Aorta (tissue), 5 donors: ENCODE measurements at places on chromosomes 11 and 22. TPM values are rescaled to one million over a fixed set of nuclear protein-coding genes. Genes with fewer than 3 reads are reported as not detected.

GRCh38 chr11:64831411-64831891 is 13.0 kb downstream of the CDC42BPG start:
- no peaks in the 10 kb centered on the region for H3K36me3 ChIP-seq
- no peak for DNase-seq
- no peaks in the 10 kb centered on the region for H3K27me3 ChIP-seq
- no peak overlapping the region for H3K27ac ChIP-seq

DNA sequence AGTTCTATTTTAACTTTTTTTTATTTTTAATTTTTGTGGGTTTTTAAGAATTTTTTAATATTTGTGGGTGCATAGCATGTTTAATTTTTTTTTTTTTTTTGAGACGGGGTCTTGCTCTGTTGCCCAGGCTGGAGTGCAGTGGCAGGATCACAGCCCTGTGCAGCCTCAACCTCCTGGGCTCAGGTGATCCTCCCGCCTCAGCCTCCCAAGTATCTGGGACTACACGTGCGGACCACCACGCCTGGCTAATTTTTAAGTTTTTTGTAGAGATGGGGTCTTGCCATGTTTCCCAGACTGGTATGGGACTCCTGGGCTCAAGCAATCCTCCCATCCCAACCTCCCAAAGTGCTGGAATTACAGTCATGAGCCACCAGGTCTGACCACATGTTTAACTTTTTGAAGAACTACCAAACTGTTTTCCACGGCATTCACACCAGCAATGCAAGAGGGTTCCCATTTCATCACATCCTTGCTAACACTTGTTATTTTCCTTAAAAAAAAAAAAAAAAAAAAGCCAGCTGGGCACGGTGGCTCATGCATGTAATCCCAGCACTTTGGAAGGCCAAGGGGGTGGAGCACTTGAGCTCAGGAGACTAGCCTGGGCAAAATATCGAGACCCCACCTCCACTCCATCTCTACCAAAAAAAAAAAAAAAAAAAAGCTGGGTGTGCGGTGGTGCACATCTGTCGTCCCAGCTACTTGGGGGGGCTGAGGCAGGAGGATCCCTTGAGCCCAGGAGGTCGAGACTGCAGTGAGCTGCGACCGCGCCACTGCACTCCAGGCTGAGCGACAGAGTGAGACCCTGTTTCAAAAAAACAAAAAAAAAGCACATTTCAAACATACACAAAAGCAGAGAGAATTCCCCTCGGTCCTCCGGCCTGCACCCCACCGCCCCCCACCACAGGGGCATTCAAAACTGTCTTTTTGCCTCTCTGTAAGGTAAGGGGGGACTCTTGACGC is 16.7 kb upstream of the TXNRD2 start:
- no peaks in the 10 kb centered on the region for H3K4me1 ChIP-seq
- H3K36me3 ChIP-seq: no peaks in the 10 kb centered on the region
- no peaks in the 10 kb centered on the region for H3K27me3 ChIP-seq
- H3K4me3 ChIP-seq: no peak overlapping the region

- H3K4me1 ChIP-seq: no peaks in the 10 kb centered on the region
- H3K36me3 ChIP-seq: peaks cover 2% of the 10 kb centered on the region
- no peak overlapping the region for H3K4me3 ChIP-seq
- DNase-seq: no peak
- no peak overlapping the region for H3K27ac ChIP-seq
- H3K27me3 ChIP-seq: no peaks in the 10 kb centered on the region
Measured at GRCh38 chr11:211741-212140, 4.2 kb downstream of the RIC8A start.

DNA sequence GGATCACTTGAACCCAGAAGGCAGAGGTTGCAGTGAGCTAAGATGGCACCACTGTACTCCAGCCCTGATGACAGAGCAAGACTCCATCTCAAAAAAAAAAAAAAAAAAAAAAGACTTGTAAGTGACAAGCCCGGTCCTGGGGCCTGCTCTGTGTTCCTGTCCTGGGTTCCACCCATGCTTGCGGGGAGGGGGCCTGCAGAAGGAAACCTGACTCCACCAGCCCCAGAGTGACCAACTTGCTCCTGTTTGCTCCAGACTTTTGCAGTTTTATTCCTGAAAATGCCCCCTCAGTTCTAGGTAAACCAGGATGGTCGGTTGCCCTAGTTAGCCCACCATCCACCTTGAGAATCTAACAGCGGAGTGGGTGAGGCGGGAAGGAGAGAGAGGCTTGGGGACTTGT is 10.1 kb upstream of the LRP5 start:
- H3K27me3 ChIP-seq: no peaks in the 10 kb centered on the region
- no peaks in the 10 kb centered on the region for H3K4me1 ChIP-seq
- H3K36me3 ChIP-seq: no peaks in the 10 kb centered on the region
- DNase-seq: no peak
- H3K27ac ChIP-seq: no peak overlapping the region

GRCh38 chr11:117394221-117394925 is 66.7 kb downstream of the CEP164 start:
- H3K27ac ChIP-seq: no peak overlapping the region
- no peaks in the 10 kb centered on the region for H3K4me1 ChIP-seq
- H3K27me3 ChIP-seq: no peaks in the 10 kb centered on the region
- DNase-seq: no peak
- peaks cover 33% of the 10 kb centered on the region for H3K36me3 ChIP-seq
- H3K4me3 ChIP-seq: no peak overlapping the region

GRCh38 chr11:133844217-133844616 is 1.1 kb downstream of the SPATA19 start:
- H3K4me1 ChIP-seq: no peaks in the 10 kb centered on the region
- no peaks in the 10 kb centered on the region for H3K27me3 ChIP-seq
- no peak overlapping the region for H3K27ac ChIP-seq
- no peak overlapping the region for H3K4me3 ChIP-seq
- DNase-seq: no peak
- H3K36me3 ChIP-seq: no peaks in the 10 kb centered on the region

DNA sequence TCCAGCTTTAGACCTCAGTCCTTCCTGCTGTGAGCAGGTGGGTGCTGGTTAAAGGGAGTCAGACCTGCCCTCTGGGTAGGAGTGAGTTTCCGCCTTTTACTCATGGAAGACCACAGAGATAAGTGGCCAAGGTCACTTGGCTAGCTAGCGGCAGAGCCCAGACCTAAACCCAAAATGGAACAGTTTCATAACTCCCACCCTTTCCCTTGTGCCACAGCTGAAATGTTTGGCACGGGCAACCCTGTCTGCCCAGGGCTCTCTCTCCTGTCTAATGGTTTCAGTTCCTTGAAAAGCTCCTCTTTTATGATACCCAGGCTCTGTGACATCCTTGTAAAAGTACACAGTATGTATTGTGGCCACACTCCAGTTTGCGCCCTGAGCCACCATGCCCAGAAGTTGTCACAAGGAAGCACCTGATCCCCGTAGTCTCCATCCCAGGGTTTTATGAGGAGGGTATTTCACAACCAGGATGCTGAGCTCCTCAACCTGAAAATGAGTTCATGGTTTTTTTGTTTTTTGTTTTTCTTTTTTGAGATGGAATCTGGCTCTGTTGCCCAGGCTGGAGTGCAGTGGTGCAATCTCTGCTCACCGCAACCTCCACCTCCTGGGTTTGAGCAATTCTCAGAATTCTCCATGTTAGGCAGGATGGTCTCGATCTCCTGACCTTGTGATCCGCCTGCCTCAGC is 5.1 kb downstream of the MB start:
- DNase-seq: peak; percentile 16
- no peaks in the 10 kb centered on the region for H3K36me3 ChIP-seq
- H3K27ac ChIP-seq: no peak overlapping the region
- no peaks in the 10 kb centered on the region for H3K27me3 ChIP-seq
- H3K4me3 ChIP-seq: no peak overlapping the region

- no peaks in the 10 kb centered on the region for H3K4me1 ChIP-seq
- H3K36me3 ChIP-seq: no peaks in the 10 kb centered on the region
- DNase-seq: no peak
- H3K4me3 ChIP-seq: no peak overlapping the region
Measured at GRCh38 chr22:30380011-30380410, 7.2 kb downstream of the RNF215 start.

DNA sequence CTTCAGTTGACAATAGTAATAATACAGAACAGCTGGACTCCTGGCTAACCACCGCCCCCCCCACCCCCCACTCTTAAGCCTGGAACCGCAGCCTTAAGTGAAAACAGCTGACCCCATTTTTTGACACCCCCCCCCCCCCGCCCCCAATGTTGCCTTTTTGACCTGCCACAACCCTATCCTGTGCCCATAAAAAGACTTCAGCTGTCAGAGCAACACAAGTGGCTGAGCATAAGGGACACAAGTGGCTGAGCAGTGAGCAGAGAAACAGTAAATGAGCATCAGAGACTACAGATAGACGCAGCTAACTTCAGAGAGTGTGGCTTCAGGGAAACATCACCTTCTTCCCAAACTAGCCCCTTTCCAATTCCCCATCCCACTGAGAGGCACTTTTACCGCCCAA is 1493.8 kb downstream of the LRRC4C start:
- DNase-seq: no peak
- no peaks in the 10 kb centered on the region for H3K36me3 ChIP-seq
- H3K4me1 ChIP-seq: no peaks in the 10 kb centered on the region
- H3K27ac ChIP-seq: no peak overlapping the region
- H3K4me3 ChIP-seq: no peak overlapping the region

DNA sequence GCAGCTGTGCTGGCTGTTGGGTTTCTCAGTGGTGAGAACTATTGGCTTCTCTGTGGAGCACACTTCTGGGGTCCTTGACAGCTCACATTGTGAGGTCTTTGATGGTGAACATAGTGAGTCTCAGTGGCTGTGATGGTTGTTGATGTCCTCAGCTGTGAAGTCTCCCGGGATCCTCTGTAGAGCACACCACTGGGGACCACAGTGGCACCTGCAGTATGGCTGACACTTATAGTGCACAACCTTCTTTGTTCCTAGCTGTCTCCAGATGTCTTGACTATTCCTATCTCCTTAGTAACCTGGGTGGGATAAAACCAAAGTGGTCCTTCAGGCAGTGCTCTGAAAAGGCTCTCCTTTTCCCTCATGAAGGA is 34.3 kb upstream of the CHORDC1 start:
- H3K27me3 ChIP-seq: no peaks in the 10 kb centered on the region
- H3K27ac ChIP-seq: no peak overlapping the region
- H3K4me1 ChIP-seq: no peaks in the 10 kb centered on the region

- peaks cover 3% of the 10 kb centered on the region for H3K36me3 ChIP-seq
- H3K27ac ChIP-seq: no peak overlapping the region
- H3K4me3 ChIP-seq: no peak overlapping the region
- H3K4me1 ChIP-seq: no peaks in the 10 kb centered on the region
- H3K27me3 ChIP-seq: no peaks in the 10 kb centered on the region
Measured at GRCh38 chr11:12950670-12951069, 58.4 kb upstream of the RASSF10 start.

GRCh38 chr22:36493690-36494110 is 12.3 kb upstream of the TXN2 start:
- no peaks in the 10 kb centered on the region for H3K36me3 ChIP-seq
- no peaks in the 10 kb centered on the region for H3K4me1 ChIP-seq
- H3K27ac ChIP-seq: no peak overlapping the region

DNA sequence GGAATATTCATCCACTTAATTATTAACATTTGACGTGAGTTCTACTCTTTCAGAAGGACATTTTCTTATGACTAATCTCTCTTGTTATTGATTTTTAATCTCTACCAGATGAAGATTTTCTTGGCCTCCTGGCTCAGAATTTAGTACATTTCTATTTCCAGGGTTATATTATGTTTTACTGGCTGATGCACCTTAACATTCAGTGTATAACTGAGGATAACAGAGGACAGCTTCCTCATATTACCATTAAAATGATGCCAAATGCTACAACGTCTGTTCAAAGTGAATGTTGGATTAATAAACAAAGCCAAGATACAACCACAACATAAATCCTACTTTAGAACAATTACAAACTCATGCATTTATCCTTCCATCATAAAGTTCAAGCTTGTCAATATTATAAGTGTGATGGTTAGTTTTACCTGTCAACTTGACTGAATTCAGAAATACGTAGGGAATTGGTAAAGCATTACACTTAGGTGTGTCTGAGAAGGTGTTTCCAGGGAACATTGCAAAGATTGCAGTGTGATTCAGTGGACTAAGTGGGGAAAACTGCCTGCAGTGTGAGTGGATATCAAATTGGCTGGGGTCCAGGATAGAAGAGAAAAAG is 485.2 kb downstream of the LRRC4C start:
- no peaks in the 10 kb centered on the region for H3K36me3 ChIP-seq
- H3K4me3 ChIP-seq: no peak overlapping the region
- no peak for DNase-seq
- no peaks in the 10 kb centered on the region for H3K27me3 ChIP-seq
- no peaks in the 10 kb centered on the region for H3K4me1 ChIP-seq

- no peak for DNase-seq
- H3K4me3 ChIP-seq: no peak overlapping the region
- no peaks in the 10 kb centered on the region for H3K27me3 ChIP-seq
- H3K4me1 ChIP-seq: peaks cover 15% of the 10 kb centered on the region
Measured at GRCh38 chr11:12403997-12404350, 26.6 kb downstream of the PARVA start.

DNA sequence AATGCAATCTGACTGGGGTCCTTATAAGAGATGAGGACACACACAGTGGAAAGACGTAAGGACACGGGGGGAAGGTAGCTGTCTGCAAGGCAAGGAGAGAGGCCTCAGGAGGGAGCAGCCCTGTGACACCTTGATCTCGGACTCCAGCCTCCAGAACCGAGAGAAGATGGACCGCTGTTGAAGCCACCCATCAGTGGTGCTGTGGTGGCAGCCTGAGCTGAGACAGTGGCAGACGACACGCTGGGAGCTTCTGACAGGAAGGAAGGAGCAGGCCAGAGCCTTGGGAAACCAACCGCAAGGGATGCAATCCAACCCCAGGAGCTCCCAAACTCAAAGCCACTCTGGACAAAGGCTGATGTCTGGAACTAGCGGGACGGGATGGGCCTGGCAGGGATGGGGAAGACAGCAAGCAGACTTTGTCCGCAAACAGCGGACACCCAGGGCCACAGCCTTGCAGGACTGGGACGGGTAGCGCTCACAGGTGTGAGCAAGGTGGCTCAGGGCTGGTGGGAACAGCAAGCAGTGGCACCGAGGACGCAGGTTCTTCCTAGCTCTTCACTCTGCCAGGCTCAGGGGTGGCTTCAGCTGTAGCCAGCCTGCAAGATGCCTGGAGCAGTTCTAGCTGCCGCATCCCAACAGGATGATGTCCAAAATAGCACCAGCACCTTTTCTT is 10.9 kb downstream of the LTO1 start:
- DNase-seq: peak; percentile 65
- no peak overlapping the region for H3K27ac ChIP-seq
- no peaks in the 10 kb centered on the region for H3K4me1 ChIP-seq
- no peak overlapping the region for H3K4me3 ChIP-seq
- peaks cover 8% of the 10 kb centered on the region for H3K36me3 ChIP-seq

Gene DRICH1
- total RNA-seq: 1.4 TPM

Gene SLC6A5
- total RNA-seq: not detected

Gene SULT4A1
- not detected for total RNA-seq

Gene OR5B12
- not detected for total RNA-seq
